ENCODE measurements at places on chromosomes 12 and 14. TPM values are rescaled to one million over a fixed set of nuclear protein-coding genes. Genes with fewer than 3 reads are reported as not detected.

DNA sequence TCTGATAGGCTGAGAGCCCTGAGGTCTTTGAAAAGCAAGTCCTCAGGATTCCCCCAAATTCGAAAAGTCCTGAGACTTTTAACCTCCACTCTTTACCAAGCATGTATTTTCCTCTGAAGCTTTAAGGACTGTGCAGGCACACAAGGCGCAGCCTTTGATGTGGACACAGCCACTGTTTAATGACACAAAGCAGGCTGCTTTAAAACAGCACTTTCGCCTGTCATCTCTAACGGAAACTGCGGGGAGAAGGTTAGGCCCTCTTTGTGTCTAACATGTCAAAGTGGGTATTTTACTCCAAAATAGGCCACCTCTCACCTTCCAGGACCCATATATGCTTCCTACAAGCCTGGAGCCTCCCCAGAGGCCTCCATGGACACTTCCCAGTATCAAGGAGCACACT lies 159.2 kb downstream of the GCH1 start:
- no peak for DNase-seq

GRCh38 chr14:55574988-55575387 lies 5.0 kb upstream of the KTN1 start:
- DNase-seq: no peak

DNA sequence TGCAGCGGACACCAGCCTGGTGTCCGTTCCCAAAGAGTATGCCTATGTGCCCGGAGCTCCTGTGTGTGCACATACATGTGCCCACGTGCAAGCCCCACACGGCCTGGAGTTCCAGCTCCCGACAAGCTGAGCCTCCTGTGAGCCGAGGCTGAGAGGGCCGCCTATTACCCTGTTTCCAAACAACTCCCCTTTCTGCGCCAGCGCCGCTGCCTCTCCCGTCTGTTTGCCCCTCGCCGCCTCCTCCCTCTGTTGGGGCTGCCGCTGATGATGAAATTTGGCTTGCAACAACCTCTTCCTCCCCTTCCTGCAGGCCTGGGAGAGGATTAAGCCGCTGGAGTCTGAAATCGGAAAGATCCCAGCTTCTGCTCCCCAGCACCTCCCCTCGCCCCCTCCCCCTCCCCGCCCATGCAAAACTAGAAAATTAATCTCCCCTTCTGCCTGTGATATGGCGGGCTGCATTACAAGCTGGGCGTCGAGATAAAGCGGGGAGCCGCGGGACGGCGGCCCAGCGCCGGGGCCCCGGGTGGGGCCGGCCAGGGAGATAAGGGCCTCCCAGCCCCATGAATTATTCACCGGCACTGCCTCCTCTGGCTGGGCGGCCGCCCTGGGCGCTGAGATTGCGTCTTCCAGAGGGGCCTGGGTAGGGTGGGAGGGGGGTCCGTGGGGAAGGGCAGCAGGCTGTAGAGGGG lies 6.8 kb upstream of the ASIC1 start:
- DNase-seq: no peak

DNA sequence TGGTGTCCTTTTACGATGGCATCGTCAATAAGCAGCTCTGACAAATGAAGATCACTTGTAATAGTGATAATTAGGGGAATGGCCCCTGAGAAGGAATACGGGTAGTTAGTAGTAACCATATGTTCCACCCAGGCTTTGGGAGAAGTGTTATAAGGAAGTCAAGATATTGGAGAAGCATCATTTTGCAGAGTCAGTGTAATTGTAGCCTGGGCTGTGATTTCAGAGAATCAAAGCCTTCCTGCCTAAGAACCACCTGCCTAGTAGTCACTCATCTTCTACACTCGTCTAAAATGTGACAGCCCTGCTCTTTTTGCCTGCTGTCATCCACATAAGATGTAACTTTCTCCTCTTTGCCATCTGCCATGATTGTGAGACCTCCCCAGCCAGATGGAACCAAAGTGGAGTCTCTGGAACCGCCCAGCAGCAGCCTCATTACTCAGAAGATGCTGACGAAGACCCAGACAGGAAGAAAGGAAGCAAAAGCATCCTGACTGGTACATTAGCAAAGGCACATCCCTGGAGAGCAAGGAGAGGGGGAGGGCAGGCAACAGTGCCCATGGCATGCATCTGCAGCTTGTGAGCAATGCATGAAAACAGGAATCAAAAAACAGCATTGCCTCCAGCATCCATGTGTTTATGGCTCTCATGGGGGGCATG lies 12.6 kb upstream of the EDDM3A start:
- DNase-seq: no peak

CIT gene
- 2.4 TPM for total RNA-seq

DNA sequence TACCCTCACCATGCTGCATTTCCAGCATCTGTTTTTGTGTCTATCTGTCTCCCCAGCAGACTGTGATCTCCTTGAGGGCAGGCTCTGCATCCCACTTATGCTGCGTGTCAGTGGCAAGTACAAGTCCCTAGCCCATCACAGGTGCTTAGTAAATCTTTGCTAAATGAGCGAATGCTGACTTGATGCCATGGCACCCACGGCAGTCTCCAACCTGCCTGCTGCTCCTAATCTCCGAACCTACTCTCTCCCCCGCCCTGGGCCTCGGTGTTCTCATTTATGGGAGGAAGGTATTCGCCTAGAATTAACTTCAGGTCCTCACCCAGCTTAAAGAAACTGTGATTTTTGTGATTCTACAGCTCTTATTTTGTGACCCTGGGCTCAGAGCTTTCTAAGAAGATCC lies 109.9 kb downstream of the PRMT8 start:
- DNase-seq: no peak

GRCh38 chr12:57983146-57983857 lies 41.9 kb downstream of the ATP23 start:
- DNase-seq: no peak
